ENCODE measurements at places on chromosomes 7 and 10. TPM values are rescaled to one million over a fixed set of nuclear protein-coding genes. Genes with fewer than 3 reads are reported as not detected.

GRCh38 chr10:45470098-45471012 lies 96.3 kb downstream of the ALOX5 start:
- DNase-seq: no peak

DNA sequence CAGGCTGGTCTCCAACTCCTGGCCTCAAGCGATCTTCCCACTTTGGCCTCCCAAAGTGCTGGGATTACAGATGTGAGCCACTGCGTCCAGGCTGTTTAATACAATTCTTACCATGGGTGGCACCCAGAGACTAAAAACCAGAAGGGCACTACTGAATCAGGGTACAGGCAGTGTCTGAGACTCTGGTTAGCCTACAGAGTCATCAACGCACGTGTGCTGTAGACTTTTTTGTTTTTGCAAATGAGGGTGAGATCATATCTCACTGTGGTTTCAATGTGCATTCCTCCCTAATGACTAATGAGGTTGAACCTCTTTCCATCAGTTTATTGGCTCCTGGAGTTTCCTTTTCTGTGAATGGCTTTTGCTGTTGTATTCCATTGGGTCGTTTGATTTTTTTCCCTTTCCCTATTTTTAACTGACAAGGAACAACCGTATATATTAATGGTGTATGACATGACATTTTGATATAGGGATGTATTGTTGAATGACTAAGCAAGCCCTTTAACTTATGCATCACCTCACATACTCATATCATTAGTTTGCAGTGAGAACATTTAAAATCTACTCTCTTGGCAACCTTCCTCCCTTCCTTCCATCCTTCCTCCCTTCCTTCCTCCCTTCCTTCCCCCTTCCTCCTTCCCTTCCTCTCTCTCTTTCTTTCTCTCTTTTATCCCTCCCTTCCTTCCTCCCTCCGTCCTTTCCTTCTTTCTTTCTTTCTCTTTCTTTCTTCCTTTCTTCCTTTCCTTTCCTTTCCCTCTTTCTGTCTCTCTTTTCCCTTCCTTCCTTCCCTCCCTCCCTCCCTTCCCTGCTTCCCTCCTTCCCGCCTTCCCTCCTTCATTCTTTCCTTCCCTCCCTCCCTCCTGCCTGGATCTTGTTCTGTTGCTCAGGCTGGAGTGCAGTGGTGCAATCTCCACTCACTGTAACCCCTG lies 9.3 kb upstream of the TMEM270 start:
- no peak for DNase-seq

PLA2G12B gene
- not detected for total RNA-seq

DNA sequence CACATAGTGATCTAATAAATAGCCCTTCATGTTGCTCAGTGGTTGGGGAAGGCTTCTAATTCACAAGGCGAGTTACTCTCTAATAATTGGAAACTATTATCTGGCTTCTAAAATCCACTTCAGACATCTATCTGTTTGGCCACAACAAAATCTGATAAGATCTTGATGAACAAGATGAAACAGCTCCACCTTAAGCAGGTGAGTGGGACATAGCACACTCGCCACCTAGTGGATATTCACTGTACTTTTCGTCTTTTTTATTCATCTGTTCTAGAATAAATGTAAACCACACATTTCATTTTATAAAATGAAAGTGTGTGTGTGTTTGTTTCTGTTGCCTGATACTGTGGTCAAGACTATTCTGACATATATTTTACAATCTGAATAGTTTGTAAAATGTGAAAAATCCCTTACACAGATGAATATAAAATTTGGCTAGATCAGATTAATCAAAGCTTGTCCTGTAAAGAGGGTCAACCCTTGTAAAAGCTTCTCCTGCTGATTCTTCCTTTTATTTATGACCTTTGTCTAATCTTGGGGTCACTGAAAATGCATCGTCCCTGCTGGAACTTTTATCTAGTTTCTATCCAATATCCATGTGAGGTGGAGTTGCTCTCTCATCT lies 26.5 kb upstream of the CNTNAP2 start:
- DNase-seq: peak; percentile 45

DNA sequence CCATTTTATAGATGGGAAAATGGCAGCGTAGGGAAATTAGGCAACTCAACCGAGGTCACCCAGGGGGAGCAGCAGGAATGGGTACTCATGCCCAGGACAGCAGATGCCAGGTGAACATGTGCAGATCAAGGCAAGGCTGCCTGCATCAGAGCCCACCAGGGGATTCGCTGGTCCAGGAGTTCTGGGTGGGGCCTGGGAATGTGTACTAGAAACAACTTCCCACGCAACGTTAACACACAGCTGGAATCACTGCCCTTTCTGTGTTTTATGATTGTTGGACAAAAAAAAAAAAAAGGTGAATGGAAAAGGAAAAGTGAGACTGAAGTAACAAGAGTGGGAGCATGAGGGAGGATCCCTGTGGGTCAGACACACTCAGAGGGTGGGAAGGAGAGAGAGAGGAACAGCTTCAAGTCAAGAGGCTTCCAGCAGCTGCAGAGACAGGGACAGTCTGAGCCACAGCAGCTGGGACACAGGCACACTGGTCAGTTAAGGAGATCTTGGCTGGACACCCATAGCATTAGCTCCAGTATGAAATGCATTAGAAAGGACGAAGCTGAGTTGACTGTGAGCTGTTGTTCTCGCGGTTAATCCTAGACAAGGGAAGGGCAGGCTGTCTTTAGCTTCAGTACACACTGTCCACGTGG lies 187.9 kb upstream of the INHBA start:
- no peak for DNase-seq

- DNase-seq: no peak
Observed at GRCh38 chr7:46386428-46387399, 465.6 kb upstream of the IGFBP3 start.

DNA sequence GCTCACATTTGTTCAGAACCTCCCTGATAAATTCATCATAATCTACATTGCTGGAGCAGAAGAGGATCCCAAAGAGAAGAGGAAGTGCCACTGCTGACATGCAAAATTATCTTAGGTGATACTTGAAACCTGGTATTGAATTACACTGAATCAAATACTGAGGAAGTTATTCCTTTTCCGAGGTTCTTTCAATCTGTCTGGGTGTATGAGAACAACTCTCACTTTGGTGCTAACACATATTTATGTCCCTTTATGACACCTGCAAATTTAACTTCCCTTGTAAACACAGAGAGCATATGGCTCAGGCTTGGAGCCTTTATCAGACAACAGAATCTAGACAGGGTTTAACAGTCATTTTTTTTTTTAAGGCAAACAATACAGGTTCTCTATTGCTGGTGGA lies 131.4 kb downstream of the SRPK2 start:
- DNase-seq: no peak

- peak; percentile 47 for DNase-seq
Observed at GRCh38 chr10:101889256-101890210, 45.9 kb upstream of the KCNIP2 start.

DNA sequence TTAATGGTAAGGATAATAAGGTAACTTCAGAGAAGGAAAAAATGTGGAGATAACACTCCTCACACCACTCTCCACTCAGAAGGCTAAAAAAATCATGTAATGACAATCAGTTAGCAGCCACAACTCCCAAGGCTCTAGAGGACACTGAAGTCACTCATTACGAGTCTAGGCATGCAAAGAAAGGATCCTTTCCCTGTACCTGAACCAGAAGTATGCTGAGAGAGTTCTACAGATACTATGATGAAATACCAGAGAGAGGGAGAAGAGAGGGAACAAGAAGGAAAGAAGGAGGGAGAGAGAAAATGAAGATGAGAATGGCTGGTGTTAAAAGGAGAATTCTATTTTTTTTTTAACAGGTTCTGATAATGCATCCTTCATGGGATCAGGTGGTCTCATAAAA lies 224.3 kb upstream of the PLXNA4 start:
- DNase-seq: no peak

DNA sequence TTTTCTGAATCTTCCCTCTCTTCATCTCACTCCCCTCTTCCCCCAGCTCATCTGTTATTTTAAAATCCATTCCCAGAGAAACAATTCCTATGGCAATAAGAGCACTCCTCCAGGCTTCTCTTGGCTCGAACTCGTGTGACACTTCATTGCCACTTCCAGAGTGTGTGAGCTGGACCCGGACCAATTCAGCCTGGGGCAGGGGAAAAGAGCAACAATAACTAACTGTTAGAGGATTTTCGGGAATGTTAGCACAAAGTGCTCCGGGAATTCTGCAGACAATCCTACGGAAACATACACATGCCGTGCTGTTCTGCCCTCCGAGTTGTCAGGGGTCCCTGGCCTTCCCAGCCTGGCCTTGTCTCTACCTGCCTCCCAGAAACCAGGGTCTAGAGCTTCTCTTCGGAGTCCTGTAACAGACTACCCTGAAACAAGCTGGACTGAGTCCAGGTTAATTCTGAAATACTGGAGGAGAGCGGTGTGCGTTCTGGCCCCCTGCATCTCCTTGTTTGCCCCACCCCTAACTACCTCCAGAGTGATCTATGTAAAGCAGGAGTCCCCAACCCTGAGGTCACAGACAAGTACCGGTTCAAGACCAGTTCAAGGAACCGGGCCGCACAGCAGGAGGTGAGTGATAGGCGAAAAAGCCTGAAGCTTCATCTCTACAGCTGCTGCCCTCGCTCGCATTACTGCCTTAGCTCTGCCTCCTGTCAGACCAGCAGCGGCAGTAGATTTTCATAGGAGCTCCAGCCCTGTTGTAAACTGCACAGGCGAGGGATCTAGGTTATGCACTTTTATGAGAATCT lies 11.3 kb downstream of the COL26A1 start:
- DNase-seq: no peak

DNA sequence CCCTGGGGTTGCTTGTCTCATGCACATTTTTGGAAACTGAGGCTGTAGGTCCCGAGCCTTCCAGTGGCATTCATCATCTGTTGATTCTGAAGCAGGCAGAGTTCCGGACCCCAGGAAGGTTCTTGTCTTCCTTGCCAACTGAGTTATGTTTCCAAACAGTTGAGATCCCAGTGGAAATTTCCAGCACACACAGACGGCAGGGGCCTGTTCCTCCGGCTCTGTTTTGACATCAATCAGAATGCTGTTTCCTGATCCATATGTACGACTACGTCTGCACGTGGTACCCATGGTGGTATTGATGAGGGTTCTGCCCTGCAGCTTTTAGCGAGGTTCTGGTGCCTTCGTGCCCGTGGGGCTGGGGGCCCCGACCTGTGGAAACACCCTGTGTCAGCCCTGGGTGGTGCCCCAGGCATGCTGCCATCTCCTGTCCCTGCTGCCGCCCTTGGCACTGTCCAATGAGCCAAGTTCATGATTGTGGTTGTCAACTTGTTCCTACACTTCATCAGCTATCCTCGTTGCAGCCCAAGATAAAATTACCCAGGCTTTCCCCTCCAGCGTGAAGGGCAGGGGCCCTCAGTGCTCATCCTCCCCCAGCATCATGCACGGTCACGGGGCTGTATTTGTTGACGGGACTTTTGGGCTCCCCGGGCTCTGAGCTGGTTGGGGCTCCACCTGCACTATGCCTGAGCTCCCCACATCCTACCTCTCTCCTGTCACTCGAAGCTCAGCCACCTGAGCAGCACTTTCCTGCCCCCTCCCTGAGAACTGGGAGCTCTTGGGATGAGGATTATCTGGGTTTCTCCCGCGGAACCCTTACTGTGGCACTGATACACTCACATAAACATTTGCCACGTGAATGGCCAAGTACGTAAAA lies 7.8 kb upstream of the DPYSL4 start:
- DNase-seq: no peak

- no peak for DNase-seq
Observed at GRCh38 chr10:96448021-96448457, 65.7 kb downstream of the TLL2 start.

DNA sequence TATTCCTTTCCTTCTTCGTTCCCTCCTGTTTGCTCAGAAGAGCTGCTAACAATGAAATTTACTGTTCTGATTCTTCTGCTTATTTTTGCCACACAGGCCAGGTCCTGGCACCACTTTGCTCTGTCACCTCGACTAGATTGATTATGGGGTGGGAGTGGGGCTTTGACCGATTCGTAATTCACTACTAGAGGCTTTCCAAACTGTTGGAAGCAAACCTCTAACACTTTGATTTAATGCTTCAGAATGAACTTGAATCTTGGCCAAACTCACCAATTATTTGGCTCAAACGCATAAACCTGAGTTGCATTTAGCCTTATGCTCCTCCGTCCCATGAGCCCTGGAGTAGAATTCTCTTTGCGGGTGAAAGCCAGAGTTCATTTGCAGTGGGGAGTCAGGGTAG lies 476.2 kb upstream of the FZD8 start:
- no peak for DNase-seq

DNA sequence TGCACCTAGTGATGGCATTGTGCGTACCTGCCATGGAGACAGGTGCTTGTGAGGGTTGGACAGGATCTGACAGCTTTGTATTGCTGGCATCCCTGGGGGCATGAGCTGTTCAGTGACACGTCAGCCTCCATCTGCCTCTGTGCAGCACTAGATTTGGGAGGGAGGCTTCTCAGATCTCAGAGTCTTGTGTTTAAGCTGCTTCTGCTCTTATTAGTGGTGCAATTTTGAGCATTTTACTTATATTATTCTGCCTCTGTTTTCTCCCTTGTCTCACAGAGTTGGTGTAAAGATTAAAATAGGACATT lies 5.1 kb downstream of the ARHGAP22 start:
- peak; percentile 88 for DNase-seq

- no peak for DNase-seq
Observed at GRCh38 chr10:119910689-119911088, 18.2 kb downstream of the SEC23IP start.

DNA sequence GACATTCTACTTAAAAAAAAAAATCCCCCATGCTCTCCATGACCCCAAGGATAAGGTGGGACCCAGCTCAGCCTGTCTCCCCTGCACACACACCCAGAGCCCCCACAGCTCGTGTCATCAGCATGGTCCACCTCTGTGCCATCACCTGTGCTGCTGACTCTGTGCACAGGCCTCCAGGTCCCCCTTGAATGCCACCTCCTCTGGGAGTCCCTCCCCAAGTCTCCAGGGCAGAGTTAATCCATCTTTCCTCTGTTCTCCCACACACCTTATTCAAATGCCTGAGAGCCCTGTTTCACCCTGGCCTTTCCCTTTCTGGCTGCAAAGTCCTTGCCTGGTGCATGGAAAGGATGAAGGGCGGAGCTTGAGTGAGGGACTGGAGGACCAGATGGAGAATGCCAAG lies 194.1 kb upstream of the LYZL2 start:
- DNase-seq: no peak

- no peak for DNase-seq
Observed at GRCh38 chr7:101630591-101630990, 1.5 kb upstream of the MYL10 start.

DNA sequence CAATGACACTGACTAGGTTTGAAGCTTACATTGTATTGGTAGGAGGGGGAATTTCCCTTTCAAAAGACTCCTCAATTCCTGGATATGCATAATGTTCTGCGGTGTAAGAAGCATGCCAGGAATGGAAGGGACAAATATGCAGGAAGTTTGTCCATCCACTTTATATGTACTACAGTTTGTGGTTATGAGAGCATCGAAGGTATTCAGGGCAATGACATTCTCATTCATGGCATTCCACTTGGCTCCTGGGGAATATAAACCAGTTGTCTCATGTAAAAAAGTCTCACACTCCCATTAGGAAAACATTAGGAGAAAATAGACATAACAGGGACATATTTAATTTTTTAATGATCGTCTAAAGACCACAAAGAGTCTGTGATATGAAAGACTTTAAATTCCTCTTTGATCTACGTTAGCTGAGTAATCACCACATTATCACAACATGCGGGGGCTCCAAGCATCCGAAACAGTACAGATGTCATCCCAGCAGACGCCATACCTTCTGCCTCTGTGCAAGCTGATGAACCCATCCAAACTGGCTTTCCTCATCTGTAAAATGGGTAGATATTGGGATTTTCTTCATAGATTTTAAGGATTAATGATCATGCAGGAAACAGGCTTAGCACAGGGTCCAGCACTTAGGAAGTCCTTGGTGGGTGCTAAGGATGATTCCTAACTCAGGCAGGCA lies 675.3 kb downstream of the INHBA start:
- DNase-seq: no peak

CROT gene
- 18.4 TPM for total RNA-seq

Data from cerebellum (tissue), 4 donors.